Activated T-cell treated with anti-CD3 and anti-CD28 coated beads, Interleukin-2, amount 50 U/mL, for 72 hours (primary cell): ENCODE measurements at places on chromosomes 1 and 21. TPM values are rescaled to one million over a fixed set of nuclear protein-coding genes. Genes with fewer than 3 reads are reported as not detected.

DNA sequence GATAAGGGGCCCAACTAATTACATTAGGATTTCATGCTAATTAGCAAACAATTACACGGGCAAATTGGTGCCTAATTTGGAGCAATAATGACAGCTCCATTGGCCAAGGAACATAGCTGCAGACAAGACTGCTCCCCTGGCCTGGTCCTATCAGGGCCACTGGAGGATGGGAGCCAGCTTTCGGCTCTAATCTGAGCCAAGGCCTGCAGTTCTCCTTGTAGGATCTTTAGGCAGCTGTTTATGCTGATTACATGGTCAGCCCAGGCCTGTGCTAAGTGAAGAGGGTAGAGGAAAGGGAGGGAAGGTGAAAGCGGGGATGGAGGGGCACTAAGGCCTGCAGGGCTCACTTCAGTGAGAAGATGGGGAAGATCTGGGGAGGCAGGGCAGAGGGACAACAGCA, 12.4 kb upstream of the ADGRB2 start:
- no peak overlapping the region for H3K27ac ChIP-seq
- DNase-seq: no peak
- H3K4me3 ChIP-seq: no peak overlapping the region

Gene OR2T11
- total RNA-seq: not detected

Gene TSPAN1
- 0.34 TPM for total RNA-seq

GRCh38 chr1:184002071-184002470, 35.5 kb downstream of the COLGALT2 start:
- DNase-seq: no peak
- H3K4me1 ChIP-seq: peaks cover 12% of the 10 kb centered on the region
- no peaks in the 10 kb centered on the region for H3K27me3 ChIP-seq
- H3K4me3 ChIP-seq: no peak overlapping the region
- H3K27ac ChIP-seq: no peak overlapping the region
